CD4-positive, alpha-beta T cell treated with Interleukin-17A for 1 hour (primary cell): ENCODE measurements at places on chromosomes 5 and 9.

GRCh38 chr9:125691869-125692268, 15.1 kb downstream of the MAPKAP1 start:
- DNase-seq = no peak

DNA sequence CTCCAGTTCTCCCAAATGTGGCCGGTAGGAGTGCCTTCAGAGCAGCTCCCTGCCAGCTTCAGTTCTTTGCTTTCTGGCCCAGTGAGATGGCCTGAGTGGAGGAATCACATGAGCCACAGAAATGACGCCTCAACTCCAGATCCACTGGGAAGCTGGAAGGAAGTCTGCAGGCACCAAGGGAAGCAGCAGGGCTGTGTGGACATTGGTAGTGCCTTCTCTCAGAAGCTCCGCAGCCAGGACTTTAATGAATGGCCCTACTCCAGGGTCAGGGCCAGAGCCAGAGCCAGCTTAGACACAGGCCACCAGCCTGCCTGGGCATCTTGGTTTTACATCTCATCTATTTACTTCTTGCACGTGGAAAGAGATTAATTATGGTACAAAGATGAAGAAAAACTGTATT, 12.0 kb upstream of the PSMB7 start:
- DNase-seq = no peak

DNA sequence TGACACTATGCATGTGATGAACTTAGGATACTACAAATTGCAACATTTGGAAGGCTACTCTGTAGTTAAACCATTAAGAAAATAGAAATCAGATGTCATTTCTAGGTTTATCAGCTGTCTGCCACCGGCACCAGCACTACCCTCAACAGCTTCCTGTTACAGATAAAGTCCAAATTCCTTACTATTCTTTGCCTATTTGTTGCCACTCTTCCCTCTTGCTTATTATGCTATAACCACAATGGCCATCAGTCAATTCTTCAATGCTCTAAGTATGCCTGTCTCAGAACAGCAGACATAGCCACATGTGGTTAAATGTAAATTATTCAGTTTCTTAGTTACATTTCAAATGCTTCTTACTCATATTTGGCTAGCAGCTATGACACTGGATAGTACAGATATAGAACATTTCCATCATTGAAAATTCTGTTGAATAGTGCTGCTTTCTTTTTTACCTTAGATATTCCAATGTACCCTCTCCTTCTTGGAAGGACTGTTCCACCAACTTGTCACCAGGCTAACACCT, 21.0 kb downstream of the DHX29 start:
- no peak for DNase-seq

- DNase-seq = no peak
Observed at GRCh38 chr9:91001146-91001611, 199.6 kb downstream of the SYK start.

DNA sequence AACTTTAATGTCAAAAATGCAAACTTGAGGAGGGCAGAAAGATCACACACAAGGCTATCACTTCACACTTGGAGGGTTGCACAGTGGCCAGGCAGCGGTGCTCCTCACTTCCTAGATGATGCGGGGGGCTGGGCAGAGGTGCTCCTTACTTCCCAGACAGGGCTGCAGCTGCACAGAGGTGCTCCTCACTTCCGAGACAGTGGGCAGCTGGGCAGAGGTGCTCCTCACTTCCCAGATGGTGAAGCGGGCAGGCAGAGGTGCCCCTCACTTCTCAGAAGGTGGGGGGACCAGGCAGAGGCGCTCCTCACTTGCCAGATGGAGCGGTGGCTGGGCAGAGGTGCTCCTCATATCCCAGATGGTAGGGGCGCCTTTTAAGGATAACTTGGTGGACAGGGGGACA, 423.2 kb upstream of the RORB start:
- no peak for DNase-seq

DNA sequence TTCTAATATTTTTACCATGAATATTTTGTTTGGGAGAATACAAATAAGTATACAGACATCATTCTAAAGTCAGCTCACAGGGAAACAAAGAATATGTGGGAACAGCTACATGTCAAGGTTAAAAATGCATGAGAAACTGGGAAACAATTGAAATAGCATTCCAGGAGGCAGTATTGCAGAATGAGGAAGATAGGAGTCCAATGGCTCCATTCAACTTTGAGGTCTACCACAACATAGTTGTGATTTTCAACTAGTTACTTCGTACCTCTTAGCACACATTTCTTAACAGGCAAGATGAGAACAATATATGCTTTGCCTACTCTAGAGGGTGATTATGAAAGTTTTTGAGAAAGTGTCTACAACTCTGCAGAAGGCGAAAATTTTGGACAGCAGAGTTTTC, 35.2 kb upstream of the CAST start:
- DNase-seq = no peak

DNA sequence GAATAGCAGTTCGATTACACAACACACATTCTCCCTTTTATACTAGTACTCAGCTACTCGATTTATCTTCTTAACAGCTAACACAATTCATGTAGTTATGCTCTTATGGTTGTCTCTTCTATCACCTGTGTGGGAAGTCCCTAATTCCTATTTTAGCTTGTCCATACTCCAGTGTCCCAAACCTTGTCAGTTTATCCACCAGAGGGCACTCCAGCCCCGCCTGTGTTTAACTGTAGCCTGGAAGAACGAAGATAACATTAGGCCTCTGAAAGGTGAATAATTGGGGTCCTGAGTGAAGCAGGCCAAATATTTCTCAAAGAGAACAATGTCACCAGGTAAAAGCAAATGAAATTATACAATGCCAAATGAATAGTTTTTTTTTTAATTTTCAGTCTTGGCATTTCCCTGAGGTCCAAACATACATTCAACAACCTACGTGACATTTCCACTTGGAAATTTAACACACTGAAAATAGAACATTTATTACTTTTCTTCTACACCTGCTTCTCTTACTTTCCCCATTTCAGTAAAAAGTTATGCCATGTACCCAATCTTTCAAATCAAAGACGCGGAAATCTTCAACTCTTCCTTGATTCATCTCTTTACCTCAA, 560.7 kb downstream of the HTR1A start:
- no peak for DNase-seq

DNA sequence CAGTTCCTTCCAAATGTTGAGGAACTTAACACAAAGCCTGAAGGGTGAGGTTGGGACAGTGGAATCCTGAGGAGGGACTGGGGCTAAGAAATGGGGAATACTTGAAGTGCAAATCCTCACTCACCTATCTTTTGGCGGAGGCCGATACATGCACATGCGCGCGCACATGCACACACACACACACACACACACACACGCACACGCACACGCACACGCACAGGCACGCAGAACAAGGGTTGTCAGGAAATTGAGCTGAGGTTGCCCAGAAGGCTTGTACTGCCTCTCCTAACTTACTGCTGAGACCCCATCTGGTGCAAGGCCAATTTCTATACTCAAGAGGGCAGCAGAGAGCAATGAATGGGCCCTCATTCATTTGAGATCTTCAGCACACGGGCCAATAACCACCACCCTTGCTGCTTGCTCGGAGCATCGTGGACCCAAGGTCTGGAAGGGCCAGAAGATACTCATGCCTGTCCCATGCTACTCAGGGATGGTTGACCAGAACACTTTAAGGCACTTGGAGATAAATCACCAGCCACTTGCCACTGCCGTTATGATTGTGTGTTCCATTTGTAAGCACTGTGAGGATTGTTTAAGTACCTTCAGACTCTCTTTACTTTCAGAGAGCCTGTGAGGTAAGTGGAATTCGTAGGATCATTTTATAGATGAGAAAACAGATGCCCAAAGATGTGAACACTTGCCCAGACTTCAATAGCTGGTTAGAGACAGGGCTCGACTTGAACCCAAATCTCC, 21.5 kb downstream of the BTF3 start:
- peak; percentile 85 for DNase-seq

DNA sequence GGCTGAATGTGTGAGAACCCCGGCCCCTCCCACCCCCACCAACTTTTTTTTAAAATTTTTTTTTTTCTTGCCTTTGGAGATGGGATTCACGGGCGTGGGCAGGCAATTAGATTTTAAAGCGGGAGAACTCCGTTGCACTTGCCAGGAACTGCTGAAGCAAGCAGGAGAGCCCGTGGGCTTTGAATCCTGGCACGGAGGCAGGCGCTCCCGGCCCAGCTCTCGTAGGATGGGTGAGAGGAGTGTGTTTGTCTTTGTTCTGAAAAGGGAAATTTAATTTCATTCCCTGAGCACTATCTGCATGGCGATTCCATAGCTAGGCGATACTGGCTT, 54.3 kb upstream of the BOD1 start:
- no peak for DNase-seq

GRCh38 chr9:16575986-16576245, 294.6 kb downstream of the BNC2 start:
- no peak for DNase-seq

DNA sequence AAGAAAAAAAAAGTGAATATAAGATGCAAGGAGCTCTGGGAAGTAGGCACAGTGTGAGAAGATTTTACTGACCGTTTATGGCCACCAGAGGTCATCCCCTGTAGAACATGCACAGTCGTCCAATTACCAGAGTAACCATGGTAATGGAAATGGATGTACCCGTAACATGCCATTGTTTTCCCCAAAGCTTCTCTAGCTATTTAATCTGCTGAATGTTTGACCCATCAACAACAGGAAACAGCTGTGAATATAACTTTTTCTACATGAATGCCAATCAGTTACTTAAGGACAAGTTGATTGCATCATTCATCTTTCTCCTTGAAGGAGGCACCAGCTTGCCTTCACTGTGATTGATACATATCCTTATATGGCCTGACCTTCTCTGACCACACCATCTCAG, 1967.0 kb upstream of the CDH9 start:
- no peak for DNase-seq

DNA sequence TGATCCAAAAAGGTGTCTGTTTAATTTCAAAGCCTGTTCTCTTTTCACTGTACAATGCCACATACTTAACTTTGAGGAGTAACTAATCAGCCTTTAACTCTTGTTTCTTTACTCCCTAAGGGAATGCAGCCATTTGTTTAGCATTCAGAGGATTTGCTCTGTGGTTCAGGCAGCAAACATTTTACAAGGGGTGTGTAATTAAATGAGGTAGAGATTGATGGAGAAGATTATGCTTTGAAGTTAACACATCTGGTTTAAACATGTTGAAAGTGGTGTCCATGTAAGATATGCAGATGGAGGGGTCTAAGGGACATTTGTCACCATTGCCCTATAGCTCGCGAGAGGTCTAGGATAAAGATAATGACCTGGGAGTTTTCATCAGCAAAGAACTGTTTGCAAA, 41.9 kb downstream of the TMEM215 start:
- no peak for DNase-seq

GRCh38 chr9:32524892-32525708, 896 bp downstream of the RIGI start:
- peak; percentile 36 for DNase-seq

GRCh38 chr5:127697894-127698600, 5.1 kb upstream of the CCDC192 start:
- DNase-seq = no peak

- peak; percentile 56 for DNase-seq
Observed at GRCh38 chr9:5442400-5443011, 4.8 kb upstream of the PLGRKT start.

GRCh38 chr9:10232352-10232930, 380.4 kb downstream of the PTPRD start:
- no peak for DNase-seq

GRCh38 chr9:125466411-125466810, 204.8 kb downstream of the GAPVD1 start:
- no peak for DNase-seq

DNA sequence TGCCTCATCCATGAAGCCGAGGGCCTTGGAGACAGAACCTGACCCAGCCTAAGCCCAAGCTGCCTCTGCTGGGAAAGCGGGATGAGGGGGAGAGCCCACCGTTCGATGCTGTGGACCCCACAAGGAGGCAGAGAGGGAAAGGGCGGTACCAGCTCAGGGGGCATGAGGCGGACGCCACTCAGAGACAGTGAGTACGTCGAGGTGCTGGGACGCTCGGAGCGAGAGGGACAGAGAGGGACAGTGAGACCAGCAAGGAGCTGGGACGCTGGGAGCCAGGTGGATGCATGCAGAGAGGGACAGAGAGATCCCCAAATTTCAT, 33.6 kb downstream of the EXD3 start:
- DNase-seq = no peak

DNA sequence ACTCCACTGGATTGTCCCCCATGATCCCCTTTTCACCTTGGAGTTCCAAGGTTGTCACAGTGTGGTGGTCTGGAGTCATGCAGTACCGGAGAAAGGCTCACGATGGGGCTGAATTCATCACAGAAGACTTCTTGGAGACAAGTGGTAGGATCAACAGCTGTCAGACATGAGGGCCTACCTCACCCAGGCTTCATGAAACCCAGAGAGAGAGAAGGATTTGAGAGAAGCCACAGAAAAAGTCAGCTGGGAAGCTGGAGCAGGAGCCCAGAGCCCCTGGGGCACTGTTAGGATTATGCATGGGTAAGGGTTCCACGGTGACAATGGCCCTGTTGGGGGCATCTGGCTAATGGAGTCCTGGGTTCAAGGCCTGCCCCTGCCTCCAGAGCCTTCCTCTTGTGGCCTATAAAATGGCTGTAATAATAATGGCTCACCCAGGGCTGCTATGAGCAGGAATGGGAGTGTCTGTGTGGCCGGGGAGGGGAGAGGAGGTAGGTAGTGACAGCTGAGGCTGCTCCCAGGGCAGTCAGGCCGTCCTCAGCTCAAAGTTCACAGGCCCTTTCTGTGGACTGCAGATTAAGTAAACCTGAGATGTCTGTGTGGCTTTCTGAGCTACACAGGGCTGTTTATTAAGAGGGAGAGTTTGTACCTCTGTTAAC, 910 bp downstream of the TRIM14 start:
- DNase-seq = peak; percentile 70

- no peak for DNase-seq
Observed at GRCh38 chr9:114465906-114466900, 39.1 kb downstream of the WHRN start.

GRCh38 chr9:112009656-112010055, 113.0 kb downstream of the UGCG start:
- DNase-seq = no peak

- DNase-seq = no peak
Observed at GRCh38 chr9:119307471-119307870, 61.8 kb downstream of the BRINP1 start.

DNA sequence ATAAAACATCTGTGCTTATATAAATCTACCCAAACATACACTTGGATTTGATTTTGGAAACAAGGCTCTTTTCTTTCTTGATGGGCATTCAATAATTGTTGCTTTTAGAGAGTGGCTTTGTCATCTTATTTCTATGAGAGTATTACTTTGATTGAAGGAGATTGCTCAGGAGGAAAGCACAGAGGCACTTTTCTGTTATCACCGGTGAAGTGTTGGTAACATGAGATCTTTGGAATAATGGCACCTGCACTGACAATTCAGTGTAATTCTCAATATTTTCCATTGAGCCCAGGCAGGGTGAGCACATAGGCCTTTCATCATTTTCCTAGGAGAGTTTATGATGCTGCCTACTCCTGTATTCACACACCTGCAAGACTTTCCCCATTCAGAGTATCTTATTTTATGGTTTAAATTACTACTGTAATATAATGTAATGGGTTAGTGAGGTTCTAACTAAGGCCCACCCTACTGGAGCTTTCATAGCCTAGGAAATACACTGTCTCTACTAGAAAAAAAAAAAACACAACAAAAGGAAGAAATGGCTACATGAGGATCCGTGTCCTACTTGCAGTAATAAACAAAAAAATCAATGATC, 244.3 kb downstream of the DENND1A start:
- DNase-seq = no peak
